ENCODE measurements at places on chromosomes 1 and 21. TPM values are rescaled to one million over a fixed set of nuclear protein-coding genes. Genes with fewer than 3 reads are reported as not detected.

Gene SPOCD1
- total RNA-seq: 58.6 TPM

DNA sequence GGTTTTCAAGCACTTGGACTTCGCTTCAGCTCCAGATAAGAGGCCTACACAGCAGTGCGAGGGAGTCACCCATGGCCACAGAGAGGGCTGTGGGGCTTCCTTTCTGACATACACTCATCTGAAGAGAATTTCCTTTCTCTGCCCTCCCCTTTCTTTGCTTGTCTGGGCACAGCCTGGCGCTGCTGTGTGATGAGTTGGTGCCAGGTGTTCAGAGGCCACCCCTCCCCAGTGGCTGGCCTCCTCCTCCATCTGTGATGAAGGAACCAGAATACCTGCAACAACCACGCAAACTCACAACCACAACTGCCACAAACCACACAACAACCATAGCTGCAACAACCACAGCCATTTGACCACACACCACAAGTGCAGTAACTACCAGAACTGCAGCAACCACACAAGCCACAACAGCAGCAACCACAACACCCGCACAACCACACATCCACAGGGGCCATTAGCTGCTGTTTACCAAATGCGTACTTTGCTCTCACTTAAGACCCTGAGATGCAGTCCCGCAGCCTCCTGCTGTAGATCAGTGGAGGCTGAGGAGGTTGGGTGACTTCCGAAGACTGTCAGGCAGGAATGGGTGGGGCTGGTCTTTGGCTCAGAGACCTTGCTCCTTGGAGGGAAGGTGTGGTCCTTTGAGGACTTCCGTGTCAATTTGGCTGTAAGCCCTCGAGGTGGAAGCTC is 71.1 kb downstream of the IER5 start:
- H3K36me3 ChIP-seq: no peaks in the 10 kb centered on the region
- H3K4me1 ChIP-seq: peaks cover 13% of the 10 kb centered on the region
- no peak overlapping the region for H3K4me3 ChIP-seq

Gene CFHR1
- total RNA-seq: not detected

GRCh38 chr1:194184974-194185373 is 998.6 kb upstream of the B3GALT2 start:
- H3K27me3 ChIP-seq: no peaks in the 10 kb centered on the region
- no peak overlapping the region for H3K27ac ChIP-seq
- DNase-seq: no peak
